Left forelimb (tissue), 1 donor: ENCODE measurements at places on chromosomes 3 and 15.

DNA sequence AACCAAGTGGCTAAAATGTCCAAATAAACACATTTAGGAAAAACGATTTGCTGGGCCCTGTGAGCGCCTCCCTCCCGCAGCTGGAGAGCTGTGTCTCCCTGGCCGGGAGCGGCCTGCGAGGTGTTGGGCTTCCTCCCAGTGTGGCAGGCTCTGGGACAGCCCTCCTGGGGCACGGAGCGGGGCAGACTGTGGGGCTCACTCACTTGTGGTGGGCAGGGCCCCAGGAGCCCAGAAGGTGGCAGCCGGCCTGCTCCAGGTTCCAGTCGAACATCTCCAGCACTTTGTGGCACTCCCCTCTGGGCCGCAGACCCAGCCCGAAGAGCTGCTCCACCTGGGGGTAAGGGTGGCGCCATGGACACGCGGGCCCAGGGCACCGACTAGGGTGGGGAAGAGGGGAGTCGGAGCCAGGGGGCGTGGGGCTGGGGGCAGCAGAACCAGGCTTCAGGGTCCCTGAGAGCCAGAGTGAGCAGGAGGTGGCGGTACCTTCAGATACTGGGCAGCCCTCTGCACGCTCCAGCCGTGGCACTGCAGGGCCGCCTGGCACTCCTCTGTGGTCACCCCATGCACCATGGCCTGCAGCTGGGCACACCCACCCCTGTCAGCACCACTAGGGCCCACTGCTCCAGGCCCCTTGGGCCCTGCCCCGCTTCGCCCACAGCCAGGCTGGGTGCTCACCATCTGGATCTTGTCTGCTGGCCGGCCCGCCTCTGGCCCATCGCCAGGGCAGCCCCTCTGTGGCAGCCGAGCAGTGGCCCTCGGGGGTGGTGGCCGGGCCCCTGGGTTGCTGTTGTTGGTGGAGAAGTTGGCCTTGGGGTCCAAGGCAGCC, 41.5 kb downstream of the TNK2 start:
- DNase-seq: no peak

GRCh38 chr3:4471907-4472306, 4.8 kb upstream of the SUMF1 start:
- DNase-seq: no peak

DNA sequence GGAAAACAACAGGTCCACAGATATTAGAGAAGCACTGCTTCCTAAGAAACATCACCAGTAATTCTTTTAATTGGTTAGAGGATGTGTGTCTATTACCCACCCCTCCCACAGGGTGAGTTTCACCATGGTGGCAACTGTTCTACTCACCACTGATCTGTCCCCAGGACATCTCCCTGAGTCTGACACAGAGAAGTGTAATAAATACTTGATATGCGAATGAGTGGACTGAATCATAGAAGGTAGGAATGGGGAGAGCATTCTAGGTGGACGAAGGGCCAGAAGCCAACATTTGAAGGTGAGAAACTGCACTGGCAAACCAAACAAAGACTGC, 452.7 kb upstream of the PROK2 start:
- DNase-seq: no peak

DNA sequence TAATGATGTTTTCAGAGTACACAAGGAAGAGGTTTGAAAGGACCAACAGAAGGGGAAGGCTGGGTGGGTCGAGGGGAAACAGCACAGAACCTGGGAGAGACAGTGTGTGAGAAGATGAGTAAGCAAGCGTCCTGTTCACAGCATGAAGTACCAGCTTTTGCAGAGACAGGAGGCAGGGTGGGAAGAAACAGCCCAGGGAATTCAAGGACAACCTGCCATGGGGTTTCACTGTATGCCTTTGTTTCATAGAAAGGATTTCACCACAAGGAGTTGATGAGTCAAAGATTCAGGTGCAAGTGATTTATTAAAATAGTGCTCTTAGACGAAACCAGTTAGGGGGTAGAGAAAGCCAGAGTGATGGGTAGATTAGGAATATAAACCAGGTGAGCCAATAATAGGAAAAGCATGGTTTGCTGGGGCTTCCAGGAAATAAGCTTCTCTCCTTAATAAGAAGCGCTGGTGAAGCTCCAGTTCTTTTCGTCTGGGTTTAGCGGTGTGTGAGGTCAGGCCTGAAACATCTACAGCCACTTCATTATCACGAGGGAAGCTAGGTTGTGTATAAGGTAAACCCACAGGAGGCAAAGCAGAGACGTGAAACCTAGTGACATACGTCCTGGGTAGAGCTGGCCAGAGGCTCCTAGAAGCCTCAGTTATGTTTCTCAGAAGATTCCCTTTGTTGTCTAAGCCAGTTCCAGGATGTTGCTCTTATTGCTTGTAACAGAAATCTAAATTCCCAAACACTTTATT, 3.9 kb downstream of the HHLA2 start:
- no peak for DNase-seq

- no peak for DNase-seq
Measured at GRCh38 chr3:71348001-71348632, 235.4 kb downstream of the FOXP1 start.

GRCh38 chr3:101995371-101996046, 146.2 kb downstream of the NFKBIZ start:
- DNase-seq: no peak

GRCh38 chr3:82085851-82086475, 324.5 kb upstream of the GBE1 start:
- no peak for DNase-seq

GRCh38 chr3:192409201-192409837, 318.0 kb downstream of the FGF12 start:
- DNase-seq: peak; percentile 79

DNA sequence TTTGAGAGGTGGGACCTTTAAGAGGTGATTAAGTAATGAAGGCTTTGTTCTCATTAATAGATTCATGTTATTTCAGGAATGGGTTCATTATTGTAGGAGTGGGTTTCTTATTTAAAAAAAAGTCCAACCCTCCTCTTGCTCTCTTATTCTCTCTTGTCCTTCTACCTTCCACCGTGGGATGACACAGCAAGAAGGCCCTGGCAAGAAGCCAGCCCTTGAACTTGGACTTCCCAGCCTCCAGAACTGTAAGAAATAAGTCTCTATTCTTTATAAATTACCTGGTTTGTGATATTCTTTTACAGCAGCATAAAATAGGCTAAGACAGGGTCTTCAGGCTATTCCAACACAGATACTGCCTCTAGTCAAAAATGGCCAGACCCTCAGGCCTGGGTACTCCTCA, 62.2 kb downstream of the MYLK start:
- DNase-seq: no peak

DNA sequence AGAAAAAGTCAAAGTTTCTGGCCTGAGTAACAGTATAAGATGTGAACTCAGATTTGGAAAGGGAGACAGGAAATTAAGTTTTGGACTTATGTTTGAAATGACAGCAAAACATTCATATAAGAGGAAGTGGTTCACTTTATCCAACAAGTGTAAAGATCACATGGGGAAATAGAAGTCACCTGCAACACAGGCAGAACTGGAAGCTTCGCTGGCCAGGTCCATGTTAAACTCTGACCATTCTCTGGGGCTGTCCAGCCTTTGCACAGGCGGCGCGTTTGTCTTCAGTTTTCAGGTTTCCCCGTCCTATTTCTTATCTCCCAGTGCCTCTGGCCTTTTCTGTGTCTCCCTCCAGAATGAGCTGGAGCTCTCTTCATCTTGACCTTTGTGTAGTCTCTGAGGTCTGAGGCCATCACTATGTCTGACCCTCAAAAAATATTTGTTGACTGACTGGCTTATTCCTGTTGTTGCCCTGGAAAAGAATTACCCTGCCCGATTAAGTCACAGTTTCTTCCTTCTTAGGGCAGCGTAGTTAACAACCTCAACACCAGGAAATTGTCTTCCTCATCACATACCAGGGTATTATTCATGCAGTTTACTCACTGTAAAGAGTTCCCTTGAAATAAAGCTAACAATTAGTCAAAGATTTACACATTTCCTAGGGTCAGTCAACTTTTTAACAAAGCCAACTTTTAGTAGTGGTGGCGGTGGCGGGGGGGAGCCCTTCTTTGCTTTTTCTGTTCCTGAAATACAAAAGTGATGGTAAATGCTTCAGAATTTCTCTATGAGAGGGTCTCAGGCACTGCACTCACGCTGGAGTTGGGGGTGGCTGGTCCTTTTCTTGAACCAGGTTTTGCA, 959 bp upstream of the RASA2 start:
- DNase-seq: no peak

DNA sequence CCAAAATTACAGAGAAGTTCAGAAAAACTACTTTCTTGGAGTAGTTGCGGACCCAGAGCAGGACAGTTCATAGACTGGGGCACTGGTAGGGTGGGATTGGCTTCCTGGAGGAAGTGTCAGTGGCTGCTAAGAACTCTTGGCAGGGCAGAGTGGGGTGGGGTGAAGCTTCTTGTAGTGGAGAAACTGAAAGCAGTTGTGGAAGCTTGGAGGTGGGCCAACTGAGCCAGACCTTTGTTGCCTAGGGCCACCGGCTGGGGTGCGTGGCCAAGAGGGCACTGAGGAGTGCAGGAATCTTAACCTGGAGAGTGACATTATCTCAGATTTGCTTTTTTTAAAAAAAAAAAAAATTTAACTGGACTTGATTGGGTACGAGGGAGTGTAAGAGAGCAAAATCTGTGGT, 3.1 kb downstream of the KAT2B start:
- DNase-seq: no peak

DNA sequence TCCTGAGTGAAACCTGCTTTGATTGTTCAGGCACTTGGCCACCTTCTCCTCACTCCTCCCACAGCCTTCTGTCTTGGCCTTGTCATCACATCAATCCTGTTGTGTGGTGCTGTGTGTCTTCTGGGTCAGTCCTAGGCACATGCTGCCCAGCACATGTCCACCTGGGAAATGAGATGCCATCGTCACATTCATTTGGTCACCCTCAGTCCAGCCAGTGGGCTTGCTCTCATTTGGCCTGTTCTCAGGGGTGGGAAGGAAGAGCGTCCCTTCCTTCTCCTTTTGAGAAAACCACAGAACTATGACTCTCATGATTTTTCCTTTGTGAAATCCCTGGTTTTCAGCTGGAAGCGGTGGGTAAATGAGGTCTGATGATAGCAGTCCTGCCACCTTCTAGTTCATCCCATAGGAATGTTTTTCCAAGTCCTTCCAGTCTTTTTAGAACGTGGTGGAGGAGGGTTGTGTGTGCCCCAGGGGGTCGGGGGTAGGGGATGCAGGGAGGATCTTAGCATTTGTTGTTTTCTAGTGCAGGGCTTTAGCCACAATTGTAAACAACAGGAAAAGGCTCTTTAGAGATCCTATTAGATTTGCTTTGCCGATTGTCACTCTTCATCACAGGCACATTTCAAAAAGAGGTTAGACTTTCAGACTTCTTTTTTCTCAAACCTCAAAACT, 8.4 kb upstream of the PLA1A start:
- DNase-seq: no peak

DNA sequence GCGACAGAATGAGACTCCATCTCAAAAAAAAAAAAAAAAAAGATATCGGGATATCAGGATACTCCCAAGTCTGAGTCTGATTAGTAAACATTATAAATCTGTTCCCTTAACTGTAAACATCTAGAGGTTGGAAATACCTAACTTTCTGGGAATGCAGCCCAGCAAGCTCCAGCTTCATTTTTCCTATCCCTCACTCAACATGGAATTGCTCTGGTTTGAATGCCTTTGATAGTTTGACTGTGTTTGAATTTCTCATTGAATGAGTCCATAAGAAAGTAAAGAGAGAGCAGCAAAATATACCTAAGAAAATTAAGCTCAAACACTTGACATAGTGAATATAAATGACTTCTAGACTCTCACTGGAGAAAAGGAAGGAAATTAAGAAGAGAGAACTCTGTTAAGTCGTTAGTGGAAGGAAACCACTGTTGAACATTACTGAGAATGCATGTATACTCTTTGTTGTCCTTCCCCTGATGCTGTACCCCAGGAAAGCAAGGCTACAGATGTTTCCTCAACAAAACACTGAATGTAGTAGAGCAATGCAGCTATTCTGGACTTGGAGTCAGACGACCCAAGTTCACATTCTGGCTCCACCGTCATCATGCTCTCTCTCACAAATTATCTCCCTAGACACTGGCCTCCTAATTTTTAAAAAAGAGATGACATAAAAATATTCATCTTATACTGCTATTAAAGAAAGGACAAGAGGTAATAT, 62.4 kb downstream of the CD200 start:
- no peak for DNase-seq

GRCh38 chr3:127661600-127661999, 11.2 kb upstream of the ABTB1 start:
- no peak for DNase-seq

- no peak for DNase-seq
Measured at GRCh38 chr15:50685976-50686468, 575 bp downstream of the TRPM7 start.

- no peak for DNase-seq
Measured at GRCh38 chr3:26668696-26669095, 46.1 kb downstream of the LRRC3B start.

DNA sequence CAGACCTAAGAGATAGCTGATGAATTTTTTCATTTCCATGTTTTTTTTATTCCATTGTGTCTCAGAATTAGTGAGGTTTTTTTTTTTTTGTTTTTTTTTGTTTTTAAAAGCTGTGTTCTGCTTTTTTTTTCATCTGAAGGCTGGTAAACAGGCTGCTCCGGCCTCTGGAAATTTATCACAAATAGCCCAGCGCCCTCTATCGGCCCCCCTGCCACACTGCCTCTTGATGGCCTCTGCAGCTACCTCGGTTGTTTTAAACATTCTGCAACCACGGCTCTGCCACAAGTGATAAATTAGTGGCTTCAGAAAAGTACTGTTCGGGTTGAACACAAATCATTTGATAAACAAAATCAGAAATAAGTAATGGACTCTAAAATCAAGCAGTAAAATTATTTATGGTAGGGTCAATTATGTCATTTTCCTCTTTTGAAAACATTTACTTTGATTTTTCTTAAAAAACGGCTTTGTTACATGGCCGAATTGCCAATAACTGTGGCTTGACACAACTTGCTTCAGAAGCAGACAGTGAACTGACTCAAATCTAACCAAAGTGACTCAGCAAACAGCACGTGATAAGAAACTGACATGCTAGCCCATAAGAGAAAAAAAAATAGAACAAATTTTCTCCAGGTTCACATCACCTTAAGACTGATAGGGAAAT, 87.8 kb downstream of the RSL24D1 start:
- DNase-seq: peak; percentile 71

DNA sequence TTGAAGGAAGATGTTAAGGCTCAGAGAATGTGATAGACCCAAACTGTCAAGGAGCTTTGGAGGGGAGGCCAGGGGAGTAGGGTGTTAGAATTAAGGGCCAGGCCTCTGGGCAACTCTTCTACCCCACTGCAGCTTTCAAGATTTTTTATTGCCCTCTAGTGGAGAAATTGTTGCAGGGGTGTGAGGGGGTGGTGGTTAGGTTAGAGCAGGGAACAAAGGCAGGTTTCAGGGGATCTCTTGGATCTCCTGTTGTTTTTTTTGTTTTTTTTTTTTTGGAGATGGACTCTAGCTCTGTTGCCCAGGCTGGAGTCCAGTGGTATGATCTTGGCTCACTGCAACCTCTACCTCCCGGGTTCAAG, 1.4 kb upstream of the SEC13 start:
- DNase-seq: no peak
